ENCODE measurements at places on chromosomes 4 and X.
A peak's percentile ranks its signal among the peaks of the same experiment; 100 is the strongest.

DNA sequence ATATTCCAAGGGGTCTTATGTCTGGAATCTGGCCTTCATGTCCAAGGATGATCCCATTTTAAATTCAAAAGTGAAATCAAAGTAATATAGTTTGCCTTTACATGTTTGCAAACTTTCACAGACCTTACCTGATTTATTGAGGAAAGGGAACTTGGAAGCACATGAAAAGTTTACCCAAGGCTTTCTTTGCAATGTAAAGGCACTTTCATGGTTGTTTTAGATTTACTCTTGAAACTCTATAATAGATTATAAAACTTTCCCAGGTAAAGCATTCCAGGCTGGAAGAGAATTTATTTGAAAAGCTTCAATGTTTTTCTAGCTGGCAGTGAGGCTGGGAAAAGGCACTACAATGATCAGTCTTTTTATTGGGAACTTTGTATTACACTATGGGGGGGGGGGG is 842.8 kb upstream of the DIAPH2 start:
- no peak for DNase-seq

DNA sequence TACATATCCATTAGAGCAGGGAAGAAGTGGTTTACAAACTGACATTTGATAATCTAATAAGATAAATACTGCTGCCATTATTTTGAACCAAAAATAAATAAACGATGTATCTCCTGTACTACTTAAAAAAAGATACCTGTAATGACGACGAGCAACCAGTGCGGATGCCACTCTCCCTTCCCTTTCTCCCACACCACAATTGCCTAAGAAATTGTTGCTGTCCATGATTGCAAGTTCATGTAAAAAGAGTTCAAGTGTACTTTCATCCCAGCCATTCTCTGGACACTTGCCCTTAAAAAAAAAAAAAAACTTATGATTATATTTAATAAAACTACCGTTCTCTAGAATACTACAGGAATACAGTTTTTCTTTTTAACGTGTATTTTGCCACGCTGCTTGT is 1.4 kb downstream of the SEPSECS start:
- DNase-seq, result no peak

- no peak for DNase-seq
Measured at GRCh38 chr4:184163813-184164212, 53.9 kb downstream of the ENPP6 start.

GRCh38 chr4:40629401-40630334 is at the start of gene RBM47:
RBM47 (minus strand) TSS chr4:40629864; CDS start chr4:40438893, 190,971 bp downstream.
- no peak for DNase-seq

DNA sequence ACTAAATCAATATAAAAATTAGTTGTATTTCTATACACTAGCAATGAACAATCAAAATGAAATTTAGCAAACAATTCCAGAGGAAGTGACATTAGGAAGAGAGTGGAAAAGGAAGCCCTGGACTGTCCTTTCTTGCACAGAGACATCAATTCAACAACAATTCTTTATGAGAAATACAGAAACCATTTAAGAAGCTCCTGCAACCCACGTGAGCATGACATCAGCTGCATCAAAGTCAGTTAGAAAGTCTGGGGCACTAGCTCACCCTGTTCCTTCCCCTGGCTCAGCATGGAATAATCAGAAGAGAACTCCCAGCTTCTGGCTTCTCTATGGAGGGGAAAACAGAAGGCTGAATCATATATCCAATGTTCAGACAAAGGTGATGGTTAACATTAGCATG is 48.6 kb upstream of the STARD8 start:
- DNase-seq, result no peak

DNA sequence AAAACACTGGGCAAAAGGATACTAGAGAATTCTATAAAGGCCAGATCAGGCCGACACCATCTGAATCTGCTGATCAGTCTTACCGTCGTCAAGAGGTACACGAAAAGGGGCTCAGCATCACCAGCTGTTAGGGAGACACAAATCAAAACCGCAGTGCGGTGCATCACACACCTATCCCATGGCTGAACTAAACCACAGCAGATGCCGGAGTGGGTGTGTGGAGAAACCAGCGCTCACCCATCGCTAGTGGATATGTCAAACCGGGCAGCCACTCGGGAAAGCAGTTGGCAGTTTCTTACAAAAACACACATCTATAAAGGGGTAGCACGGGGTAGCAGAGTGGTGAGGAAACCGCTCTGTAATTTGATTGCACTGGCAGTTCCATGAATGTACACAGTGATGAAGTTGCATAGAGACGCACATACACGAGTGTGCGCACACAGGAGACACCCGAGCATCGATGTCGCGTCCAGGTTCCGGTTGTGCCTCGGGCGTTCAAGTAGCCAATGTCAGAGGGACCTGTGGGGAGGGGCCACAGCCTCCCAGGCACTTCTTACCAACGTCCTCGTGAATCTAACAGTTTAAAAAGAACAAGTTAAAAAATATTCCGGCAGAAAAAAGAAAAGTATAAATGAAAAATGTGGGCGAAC is 23.1 kb upstream of the CCNQ start:
- DNase-seq, result no peak

DNA sequence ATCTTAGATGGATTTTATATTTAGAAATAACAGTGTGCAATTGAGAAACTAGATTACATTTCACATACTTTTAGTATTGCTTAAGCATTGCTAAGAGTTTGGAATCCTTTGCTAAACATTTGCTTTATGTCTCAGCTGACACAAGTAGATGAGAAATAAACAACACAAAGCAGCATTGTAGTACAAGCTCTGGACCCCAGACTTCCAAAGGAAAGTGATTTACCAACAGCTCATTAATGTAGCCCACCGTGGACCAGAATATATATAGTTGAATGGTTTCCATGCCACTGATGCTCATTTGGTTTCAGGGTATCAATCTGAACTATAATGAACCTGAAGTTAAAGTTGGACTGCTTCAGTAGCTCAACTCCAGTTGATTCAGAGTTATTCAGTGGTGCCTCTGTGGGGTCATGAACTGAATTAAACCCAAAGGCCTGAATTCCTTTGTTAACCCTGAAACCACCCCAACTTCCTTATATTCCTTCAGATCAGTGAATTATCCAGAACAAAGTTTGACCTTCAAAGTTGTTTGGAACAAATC is 132.1 kb upstream of the NEIL3 start:
- DNase-seq, result no peak

GRCh38 chr4:38600575-38600974 is 63.4 kb upstream of the KLF3 start:
- DNase-seq, result peak; percentile 16

DNA sequence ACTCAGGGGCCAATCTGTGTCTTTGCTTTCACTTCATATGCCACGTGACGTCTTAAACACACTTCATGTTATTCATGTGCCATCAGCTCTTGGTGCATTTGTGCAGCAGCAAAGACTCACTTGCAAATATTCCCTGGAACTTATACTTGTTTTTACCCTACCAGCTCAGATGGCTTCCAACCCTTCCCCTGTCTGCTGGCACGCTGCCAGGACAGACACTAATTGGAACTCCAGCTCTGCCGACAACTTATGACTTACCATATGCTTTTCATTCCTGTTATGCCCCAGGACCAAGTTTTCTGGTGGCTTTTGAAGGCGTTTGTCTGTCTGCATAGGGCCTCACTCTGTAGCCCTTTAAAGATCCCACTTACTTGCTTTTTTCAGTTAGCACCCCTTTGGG is 261.7 kb upstream of the GNPDA2 start:
- no peak for DNase-seq

GRCh38 chr4:59200992-59201391 is 1999.1 kb upstream of the ADGRL3 start:
- DNase-seq, result no peak

GRCh38 chrX:133911825-133912495 is 73.4 kb downstream of the GPC3 start:
- no peak for DNase-seq

GRCh38 chr4:115873048-115873447 is 759.6 kb upstream of the NDST4 start:
- no peak for DNase-seq

GRCh38 chr4:155512817-155513216 is 136.1 kb upstream of the MAP9 start:
- DNase-seq, result no peak

- DNase-seq, result no peak
Measured at GRCh38 chr4:76003035-76003434, 4.3 kb downstream of the CXCL9 start.

DNA sequence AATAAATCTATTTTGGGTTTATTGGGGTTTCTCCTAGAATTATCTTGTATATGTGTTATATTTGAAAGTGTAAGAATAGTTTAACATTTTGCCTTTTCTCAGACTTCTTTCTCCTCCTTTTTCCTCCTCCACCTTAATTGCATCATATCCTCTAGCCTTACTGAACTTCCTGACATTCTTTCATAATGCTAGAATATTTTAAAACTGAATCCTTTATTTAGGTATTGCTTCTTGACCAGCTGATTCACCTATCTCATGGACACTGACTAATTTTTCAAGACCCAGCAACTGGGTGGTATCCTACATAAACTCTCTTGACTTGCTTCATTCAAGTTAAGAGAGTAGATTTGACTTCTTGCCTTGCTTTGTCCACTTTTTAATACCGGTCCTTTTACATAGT is 1508.9 kb downstream of the STIM2 start:
- DNase-seq, result no peak

GRCh38 chr4:124514588-124514987 is 197.9 kb downstream of the ANKRD50 start:
- no peak for DNase-seq

DNA sequence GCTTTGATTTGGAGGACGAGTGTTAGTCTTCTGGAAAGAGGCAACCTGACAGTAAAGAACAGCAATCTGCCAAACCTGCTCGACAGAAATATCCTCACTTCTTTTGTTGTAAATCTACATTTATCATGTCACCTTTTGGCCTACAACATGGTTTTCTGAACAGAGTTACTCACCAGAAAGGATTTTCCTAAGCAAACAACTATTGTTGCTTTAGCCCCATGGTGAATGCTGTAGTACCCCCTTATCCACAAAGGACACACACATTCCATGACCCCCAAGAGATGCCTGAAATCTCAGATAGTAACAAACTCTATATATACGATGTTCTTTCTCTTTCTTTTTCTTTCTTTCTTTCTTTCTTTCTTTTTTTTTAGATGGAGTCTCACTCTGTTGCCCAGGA is 42.7 kb downstream of the TMEM150C start:
- DNase-seq, result no peak

- DNase-seq, result no peak
Measured at GRCh38 chr4:80036949-80037685, 35.9 kb downstream of the ANTXR2 start.

GRCh38 chrX:113059714-113060113 is 219.1 kb upstream of the AMOT start:
- DNase-seq, result no peak

GRCh38 chr4:168811786-168812651 is 198.0 kb downstream of the CBR4 start:
- no peak for DNase-seq

GRCh38 chr4:137530176-137530575 is 2.1 kb downstream of the PCDH18 start:
- DNase-seq, result no peak

GRCh38 chrX:37871626-37872302 is 24.4 kb upstream of the DYNLT3 start:
- no peak for DNase-seq

- DNase-seq, result no peak
Measured at GRCh38 chr4:41256740-41257256, at the start of gene UCHL1. UCHL1 (plus strand) TSS chr4:41256928; CDS start chr4:41256977, 49 bp downstream.

DNA sequence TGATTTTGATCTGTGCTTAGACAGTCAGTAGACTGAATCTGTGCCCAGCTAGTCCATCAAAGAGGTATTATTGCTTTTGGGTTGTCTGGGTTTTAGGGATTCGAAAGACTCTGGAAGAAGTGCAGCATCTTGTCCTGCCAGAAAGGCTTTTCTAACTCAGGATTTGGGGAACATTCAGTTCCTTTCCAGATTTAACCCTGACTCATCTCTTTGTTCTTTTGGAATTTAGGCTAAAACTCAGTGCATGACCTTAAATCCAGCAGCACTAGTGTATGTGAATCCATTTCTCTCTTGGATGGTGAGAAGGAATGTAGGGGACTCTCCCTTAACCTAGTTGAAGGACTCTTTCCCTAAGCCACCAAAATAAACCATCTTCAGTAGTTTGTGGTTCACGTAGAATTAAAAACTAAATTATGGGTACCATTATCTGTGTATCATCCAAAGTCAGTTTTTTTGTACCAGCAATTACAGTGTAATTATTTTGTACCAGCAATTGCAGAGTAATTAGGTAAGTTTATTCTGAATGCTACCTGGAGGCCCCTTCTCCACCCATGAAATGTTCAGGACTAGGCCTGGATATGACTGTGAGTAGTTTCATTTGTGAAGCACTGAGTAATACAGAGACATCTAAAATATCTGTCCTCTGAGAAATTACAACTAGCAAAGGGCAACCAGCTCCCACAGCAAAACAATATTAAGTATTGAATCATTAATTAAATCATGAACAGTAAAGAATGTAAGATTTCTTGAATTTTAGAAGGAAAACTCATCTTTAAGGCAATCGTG is 384.0 kb downstream of the TMA16 start:
- no peak for DNase-seq

DNA sequence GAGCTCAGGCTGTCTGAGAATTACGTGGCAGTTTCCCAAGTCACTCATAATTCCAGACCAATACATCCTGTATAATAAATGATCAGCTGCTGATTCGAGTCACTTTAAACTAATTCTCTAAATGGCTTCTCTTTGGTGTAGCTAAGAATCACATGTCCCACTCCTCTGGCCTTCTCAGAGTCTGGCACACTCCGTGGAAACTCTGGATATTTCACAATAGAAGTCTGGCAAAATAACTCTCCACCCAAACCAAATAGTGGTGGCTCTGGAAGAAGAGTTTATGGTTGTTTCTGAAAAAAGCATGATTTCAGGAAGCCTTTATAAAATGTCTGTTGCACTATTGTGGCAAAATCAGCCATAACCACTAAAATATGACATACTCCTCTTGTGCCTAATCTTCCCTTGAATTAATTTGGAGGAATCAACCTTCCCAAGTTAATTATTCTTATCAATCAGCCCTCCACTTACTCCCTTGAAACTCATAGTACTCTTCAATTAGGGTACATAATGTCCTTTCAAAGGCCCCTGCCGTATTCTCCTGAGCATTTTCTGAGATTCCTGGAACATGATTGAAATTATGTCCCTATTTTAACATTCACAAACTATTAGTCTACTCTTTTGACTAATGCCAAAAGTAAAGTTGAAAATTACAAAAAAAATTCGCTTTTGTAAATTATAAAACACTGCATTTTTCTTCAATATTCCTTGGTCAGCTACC is 991.6 kb downstream of the FAT4 start:
- no peak for DNase-seq

DNA sequence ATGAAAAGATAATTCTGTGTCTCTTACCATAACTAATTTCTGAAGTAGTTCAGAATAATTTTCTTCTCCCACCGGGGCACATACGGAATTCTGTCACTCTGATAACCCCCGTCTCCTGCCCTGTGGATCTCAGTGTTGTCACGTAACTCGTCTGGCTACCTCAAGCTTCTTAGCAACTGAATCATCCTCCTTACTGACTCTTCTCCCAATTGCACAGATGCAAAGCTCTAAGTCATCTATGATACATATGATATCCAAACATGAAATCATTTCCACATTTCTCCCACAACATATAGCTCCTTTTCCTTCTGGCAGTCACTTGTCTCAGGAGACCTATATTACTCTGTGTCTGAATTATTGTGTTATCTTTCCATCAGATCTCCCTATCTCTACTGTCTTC is 1043.1 kb upstream of the TENM3 start:
- DNase-seq, result no peak
